ENCODE measurements at places on chromosomes 2 and 18.
A peak's percentile ranks its signal among the peaks of the same experiment; 100 is the strongest.

- no peak for DNase-seq
These were observed 1.3 kb downstream of the CEP68 start for GRCh38 chr2:65057391-65058052.

DNA sequence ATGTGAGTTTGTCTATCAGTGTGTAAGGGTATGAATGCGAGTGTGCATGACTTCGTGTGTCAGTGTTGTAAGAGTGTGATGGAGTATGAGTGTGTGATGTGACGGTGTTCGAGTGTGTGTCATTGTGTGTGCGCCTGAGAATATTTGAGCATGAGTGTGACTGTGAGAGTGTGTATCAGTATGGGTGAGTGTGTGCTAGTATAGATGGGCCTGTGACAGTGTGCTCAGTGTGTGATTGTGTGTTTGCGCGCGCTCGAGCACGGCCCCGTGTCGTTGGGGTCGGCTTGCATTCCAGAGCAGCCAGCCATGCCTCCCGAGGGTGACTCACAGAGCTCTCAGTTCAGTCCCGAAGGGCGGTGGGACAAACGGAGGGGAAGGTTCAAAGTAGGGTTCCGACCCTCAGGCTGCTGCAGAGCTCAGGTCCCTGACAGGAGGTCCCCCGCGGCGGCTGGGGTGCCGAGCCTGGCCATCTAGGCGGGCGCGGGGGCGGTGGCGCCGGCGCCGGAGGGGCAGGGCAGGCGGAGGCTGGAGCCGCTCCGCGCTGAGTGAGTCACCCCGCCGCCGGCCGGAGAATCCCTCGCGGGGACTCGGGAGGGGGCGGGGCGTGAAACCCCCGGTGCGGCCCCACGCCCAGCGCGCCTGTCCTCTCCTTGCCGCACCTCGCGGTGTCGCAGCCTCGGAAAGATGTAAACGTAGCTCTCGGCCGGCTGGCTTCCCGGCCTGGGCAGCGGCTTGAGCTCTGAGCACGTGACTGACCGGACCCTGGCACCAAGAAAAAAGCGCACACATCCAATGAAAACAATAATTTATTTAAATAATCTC, 3.8 kb downstream of the DLX2 start:
- peak; percentile 83 for DNase-seq

DNA sequence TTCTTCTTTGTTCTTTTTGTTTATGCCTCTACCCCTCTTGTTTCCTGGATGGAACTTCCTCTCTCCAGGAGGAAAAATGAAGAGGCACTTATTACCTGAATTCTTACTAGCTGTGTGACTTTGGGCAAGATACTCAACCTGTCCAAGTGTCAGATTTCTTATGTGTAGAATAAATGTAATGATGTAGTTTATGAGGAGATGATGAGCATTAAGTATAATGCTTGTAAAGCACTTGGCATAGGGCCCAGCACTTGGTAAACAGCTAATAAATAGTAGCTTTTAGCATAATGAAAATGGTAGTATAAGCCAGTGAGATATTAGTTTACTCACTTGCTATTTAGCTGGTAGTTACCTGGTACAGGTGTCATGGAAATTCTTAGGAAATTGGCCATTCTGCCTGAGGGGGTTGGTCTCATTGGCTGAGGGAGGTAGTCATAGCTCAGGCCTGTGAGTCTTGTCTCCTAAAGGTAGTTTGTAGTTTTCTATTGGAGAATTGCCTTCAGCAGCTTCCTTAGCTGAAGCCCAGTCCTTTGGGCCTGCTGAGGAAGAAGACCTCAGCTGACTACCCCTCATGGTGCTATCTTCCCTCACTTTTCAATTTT, 133.4 kb upstream of the NABP1 start:
- no peak for DNase-seq

DNA sequence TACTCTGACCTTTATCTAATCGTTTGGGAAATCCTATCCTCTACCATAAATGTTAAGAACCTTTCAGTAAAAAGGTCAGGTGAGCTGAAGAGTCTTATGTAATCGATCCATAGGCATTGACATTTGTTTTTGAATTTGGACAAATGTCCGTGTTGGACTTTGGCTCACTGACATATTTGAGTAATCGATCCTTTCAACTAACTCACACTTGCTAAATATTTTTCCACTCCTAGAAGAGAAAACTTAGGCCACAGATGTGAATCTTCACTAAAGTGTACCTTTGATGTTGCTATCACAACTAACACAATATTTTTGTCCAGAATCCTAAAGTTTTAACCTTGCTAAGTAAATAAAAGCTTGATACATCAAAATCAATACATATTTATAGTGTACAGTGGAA, 89.5 kb downstream of the CCDC102B start:
- no peak for DNase-seq

GRCh38 chr2:98012561-98012991, 16.8 kb upstream of the TMEM131 start:
- no peak for DNase-seq

- no peak for DNase-seq
These were observed 38.9 kb downstream of the COL3A1 start for GRCh38 chr2:189013031-189013430.

Data from T1000 (cell line).